ENCODE measurements at places on chromosomes 6 and 20.
A peak's percentile ranks its signal among the peaks of the same experiment; 100 is the strongest.

GRCh38 chr20:51767867-51768758 lies at the start of gene ATP9A:
Gene ATP9A (minus strand): TSS chr20:51768390. CDS start chr20:51768369, 21 bp downstream.
- DNase-seq: no peak

- DNase-seq: peak; percentile 31
Measured at GRCh38 chr6:7108964-7109836, 1.4 kb downstream of the RREB1 start.

GRCh38 chr6:31922942-31923341 lies 4.6 kb upstream of the C2 start:
- DNase-seq: no peak

DNA sequence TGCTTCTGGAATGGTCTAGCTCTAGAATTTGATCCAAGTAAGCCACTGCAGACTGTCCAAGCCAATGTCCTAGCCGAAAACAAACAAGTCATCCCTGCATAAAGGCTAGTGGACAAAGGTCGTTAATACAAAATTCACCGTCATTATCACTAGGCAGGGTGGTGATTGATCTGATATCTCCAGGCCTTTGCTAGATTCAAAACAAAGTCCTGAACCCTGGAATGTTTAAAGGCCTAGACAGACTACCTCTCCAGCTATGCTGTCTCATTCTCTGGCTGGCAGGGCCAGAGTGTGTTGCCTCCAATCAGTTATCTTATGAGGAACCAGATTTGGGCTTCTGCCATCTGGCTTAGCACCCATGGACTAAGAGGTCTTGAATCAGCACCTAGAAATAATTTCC lies 38.3 kb downstream of the MAP7 start:
- no peak for DNase-seq

GRCh38 chr6:144731229-144731628 lies 446.1 kb downstream of the UTRN start:
- no peak for DNase-seq

- DNase-seq: no peak
Measured at GRCh38 chr6:138844192-138844591, 48.3 kb downstream of the ECT2L start.

DNA sequence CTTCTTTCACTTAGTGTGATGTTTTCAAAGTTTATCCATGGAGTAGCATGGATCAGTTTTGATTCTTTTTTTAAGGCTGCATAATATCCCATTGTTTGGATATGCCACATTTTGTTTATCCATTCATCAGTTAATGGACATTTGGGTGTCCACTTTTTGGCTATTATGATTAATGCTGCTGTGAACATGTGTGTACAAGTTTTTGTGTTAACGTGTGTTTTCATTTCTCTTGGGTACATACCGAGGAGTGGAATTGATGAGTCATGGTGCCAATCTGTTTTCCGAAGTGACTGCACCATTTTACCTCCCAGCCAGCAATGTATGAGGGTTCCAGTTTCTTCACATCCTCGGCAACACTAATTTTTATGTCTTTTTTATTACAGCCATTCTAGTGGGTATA lies 78.4 kb upstream of the CCDC28A start:
- DNase-seq: no peak

GRCh38 chr6:141483598-141484061 lies 649.1 kb upstream of the GJE1 start:
- no peak for DNase-seq

- DNase-seq: no peak
Measured at GRCh38 chr6:35589904-35590303, 77.2 kb upstream of the TULP1 start.

GRCh38 chr6:170185175-170185978 lies 105.5 kb downstream of the DLL1 start:
- DNase-seq: no peak

- DNase-seq: no peak
Measured at GRCh38 chr6:40733770-40734396, 146.7 kb upstream of the LRFN2 start.

- no peak for DNase-seq
Measured at GRCh38 chr6:20997143-20997769, 463.0 kb downstream of the CDKAL1 start.

GRCh38 chr20:52446421-52447224 lies 255.0 kb upstream of the ZFP64 start:
- no peak for DNase-seq

DNA sequence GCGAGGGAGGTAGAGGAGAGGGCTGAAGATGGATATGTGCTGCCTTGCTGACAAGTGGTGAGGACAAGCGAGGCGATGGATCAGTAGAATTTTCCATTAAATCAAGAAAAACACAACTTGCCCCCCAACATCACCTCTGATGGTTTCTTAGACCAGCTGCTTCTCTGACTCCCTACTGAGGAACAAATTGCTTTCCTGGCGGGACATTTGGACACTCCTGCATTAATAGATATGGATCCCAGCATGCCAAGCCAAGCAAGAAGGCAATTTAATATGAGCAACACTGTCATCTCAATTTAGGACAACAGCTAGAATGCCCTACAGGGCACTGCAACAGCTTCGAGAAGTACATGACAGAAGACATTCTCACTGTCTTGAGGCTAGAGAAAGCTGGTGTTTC lies 248.4 kb upstream of the AGPAT4 start:
- DNase-seq: no peak

DNA sequence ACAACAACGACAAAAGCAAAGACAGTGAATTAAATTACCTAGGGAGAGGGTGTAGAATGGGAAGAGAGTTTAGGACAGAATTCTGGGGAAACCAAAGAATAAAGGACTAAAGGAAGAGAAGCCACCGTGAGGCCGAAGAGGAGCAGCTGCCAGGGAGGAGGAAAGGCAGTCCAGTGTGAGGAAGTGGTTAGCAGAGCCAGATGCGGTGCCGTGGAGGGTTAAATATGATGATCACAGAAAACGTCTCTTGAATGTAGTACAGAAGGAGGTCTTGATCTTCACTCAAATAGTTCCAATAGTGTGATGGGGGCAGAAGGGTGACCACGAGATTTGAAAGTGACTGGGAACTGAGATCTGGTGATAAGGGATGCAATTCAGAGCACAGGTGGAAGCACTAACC lies 67.7 kb downstream of the TMEM244 start:
- no peak for DNase-seq

GRCh38 chr6:112503091-112503596 lies 156.0 kb downstream of the RFPL4B start:
- no peak for DNase-seq

DNA sequence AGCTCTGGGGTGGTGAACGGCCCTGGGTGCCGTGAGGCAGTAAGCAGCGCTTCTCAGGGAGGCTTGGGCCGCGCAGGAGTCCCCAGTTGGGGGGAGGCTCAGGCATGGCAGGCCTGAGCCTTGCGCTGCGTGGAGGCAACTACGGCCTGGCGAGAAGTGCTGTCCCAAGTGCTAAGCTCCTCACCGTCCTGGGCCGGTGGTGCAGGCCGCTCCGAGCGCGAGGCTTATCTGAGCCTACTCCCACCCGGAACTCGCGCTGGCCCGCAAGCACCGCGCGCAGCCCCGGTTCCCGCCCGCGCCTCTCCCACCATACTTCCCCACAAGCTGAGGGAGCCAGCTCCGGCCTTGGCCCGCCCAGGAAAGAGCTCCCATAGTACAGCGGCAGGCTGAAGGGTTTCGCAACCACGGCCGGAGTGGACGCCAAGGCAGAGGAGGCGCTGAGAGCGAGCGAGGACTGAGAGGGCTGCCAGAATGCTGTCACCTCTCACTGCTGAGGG lies 1.8 kb upstream of the WRNIP1 start:
- DNase-seq: peak; percentile 12

- no peak for DNase-seq
Measured at GRCh38 chr6:124887872-124888580, 74.2 kb upstream of the RNF217 start.

GRCh38 chr6:151181706-151182363 lies 57.9 kb upstream of the AKAP12 start:
- no peak for DNase-seq

GRCh38 chr20:33964441-33964840 lies 29.3 kb upstream of the RALY start:
- DNase-seq: no peak

DNA sequence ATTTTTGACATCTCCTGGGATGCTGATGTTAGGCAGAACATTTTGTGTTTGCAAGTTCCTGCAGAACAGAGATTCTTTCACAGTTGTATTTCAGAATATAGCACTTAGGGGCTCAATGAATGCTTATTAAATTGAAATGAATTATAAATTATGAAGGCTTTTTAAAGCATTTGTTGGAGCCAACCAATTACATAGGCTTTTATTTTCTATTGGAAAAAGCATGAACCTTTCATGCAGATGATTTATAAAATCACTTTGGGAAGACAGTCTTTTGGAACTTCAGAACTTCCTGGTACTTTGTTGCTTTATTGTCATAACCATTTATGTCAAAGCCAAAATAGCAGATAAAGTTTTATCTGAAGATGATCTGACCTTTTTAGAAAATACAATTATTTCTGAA lies 69.2 kb upstream of the HINT3 start:
- no peak for DNase-seq

DNA sequence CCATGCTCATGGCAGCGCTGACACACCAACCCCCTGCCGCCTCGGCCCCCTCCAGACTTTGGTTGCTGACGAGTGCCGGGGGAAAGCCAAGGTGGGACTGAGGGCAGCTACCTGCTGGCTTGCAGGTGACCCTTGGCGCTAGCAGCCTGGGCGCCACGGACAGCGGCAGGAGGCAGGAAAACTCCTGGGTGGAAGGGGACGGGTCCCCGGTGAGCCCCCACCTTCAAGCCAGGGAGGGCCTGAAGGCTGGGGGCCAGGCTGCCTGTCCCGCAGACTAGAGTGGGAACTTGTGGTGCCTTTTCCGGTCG lies 226.7 kb downstream of the OTOR start:
- no peak for DNase-seq

- no peak for DNase-seq
Measured at GRCh38 chr6:96947055-96947454, 22.5 kb downstream of the KLHL32 start.

- DNase-seq: no peak
Measured at GRCh38 chr6:56751604-56752003, 108.9 kb upstream of the DST start.

- no peak for DNase-seq
Measured at GRCh38 chr6:2973676-2974075, 2.3 kb upstream of the SERPINB6 start.

DNA sequence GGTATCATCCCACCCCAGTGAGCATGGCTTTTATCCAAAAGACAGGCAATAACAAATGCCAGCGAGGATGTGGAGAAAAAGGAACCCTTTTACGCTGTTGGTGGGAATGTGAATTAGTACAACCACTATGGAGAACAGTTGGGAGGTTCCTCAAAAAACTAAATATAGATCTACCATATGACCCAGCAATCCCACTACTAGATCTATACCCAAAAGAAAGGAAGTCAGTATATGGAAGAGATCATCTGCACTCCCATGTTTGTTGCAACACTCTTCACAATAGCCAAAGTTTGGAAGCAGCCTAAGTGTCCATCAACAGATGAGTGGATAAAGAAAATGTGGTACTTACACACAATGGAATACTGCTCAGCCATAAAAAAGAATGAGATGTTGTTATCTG lies 5.9 kb upstream of the KIAA1755 start:
- no peak for DNase-seq

GRCh38 chr20:33443512-33444239 lies at the start of gene SNTA1:
Gene SNTA1 (minus strand): TSS chr20:33443763. CDS start chr20:33443620, 143 bp downstream.
- DNase-seq: peak; percentile 85

DNA sequence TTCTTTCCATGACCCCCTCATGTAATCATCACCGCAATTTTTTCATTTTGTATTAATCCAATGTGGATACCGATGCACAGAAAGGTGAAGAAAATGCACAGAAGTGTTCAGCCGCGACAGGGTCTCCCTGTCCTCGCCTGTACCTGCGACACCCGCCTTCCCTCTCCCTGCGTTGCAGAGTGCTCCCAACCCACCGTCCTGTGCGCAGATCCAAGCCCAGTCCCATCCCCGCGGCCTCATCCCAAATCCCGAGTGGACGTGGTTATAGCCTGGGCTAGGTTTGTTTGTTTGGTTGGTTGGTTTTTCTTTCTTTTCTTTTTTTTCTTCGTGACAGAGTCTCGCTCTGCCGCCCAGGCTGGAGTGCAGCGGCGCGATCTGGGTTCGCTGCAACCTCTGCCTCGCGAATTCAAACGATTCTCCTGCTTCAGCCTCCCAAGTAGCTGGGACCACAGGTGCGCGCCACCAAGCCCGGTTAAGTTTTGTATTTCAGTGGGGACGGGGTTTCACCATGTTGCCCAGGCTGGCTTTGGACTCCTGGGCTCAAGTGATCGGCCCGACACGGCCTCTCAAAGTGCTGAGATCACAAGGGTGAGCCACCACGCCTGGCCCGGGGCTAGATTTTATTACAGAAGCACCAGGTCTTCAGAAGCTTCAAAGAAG lies 536 bp upstream of the RAET1G start:
- DNase-seq: no peak

- no peak for DNase-seq
Measured at GRCh38 chr20:44695674-44696300, 19.4 kb upstream of the CCN5 start.

GRCh38 chr6:156336089-156336488 lies 441.1 kb upstream of the ARID1B start:
- DNase-seq: no peak

- DNase-seq: no peak
Measured at GRCh38 chr6:103404799-103405198, 1454.9 kb downstream of the HACE1 start.

DNA sequence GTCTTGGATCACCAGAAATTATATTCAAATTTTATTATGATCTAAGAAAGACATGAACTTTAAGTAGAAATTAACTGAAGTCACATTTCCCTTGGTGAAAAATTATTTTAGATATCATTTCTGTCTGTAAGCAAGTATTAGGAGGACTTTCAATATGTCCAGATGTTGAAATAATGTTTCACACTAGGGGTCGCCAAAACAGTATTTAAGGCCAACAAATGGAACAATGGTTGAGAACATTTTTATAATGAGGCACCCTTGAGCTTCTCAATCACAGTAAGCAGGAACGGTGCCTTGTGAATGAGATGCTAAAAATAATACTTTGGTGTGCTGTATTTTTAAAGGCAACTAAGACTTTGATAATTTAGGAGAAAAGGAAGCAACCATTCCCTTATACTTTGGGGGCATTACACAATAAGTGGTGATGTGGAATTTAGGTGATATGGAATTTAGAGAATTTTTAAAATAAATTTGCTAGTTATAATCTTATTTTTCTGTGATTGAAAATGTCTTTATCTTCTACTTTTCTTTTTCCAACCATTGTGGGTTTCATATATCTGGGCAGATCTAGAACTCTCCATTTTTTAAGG lies 9.6 kb upstream of the SF3B5 start:
- DNase-seq: no peak

- DNase-seq: no peak
Measured at GRCh38 chr6:53273370-53273769, 75.4 kb downstream of the ELOVL5 start.

- no peak for DNase-seq
Measured at GRCh38 chr6:22819209-22819608, 249.8 kb downstream of the HDGFL1 start.

Measured in activated gamma-delta T cell (primary cell).